Fibroblast of villous mesenchyme (primary cell): ENCODE measurements at places on chromosomes 5 and 9.
A peak's percentile ranks its signal among the peaks of the same experiment; 100 is the strongest.

DNA sequence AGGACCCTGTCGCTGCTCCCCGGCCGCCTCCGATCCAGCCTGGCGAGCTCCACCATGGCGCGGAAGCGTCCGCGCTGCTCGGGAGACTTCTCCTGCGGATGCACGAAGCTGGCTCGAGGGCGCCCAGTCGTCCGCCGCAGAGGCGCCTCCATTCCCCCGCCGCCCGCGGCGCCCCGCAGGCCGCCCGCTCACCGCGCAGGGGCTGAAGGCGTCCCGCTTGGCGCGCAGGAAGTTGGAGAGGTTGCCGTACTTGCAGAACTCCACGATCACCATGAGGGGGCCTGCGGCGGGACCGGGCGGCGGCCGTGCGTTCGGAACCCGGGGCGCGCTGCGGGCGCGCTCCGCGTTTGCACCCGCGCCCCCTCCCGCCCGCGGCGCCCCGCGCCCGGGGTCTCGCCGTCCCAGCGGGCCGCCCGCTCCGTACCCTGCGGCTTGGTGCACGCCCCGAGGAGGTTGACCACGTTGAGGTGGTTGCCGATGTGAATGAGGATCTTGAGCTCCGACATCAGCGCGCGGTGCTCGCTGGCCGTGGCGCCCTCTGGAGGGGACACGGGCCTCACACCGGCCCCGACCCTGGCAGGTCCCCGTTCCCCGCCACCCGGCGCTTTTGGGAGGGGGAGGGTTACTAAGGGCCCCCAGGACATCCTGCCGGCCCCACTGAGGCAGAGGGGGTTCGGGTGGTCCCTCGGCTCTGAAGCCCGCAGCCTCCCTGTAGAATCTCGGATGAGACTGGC is 27.7 kb upstream of the SCGB3A1 start:
- DNase-seq: peak; percentile 53

DNA sequence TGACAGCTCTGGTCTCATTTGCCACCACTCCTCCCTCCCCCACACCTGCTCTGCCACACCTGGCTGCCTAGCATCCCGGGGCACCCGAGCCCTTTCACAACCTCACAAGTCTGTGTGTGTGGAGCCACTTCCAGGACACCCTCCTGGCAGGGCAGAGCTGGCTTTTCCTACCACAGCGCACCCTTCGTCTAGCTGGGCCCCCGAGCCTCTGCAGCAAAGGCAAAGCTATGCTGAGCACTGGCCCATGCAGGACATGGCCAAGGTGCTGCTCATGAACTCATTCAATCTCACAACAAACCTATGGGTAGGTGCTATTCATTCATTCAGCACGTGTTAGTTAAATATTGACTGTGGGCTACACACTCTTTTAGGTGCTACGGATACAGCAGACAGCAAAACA is 43.4 kb downstream of the DUSP1 start:
- DNase-seq: no peak

- DNase-seq: no peak
Observed at GRCh38 chr9:134442085-134442474, 115.8 kb downstream of the RXRA start.

DNA sequence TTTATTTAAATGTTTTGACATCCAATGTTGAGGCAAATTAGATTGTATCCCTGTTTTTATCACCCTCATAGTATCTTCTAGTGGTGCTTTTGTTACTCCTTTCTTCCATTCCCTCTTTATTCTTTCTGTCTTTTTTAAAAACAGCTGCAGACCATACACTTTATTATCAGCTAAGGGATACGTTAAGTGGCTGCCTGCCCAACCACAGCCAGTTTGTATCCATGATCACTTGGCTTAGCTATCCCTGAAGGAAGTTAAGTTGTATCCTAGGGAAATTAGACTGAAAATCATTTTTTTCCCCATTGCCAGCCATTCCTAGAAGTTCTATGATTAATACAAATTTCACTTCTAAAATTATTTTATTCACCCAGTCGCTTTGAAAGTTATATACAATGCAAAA is 1032.7 kb downstream of the NR2F1-AS1 start:
- peak; percentile 89 for DNase-seq

GRCh38 chr9:133031496-133031911 is 707 bp downstream of the GTF3C5 start:
- no peak for DNase-seq

GRCh38 chr5:112641515-112642110 is 96.1 kb upstream of the APC start:
- DNase-seq: no peak

GRCh38 chr5:43730832-43731342 is 127.9 kb downstream of the NNT start:
- DNase-seq: no peak

- DNase-seq: no peak
Observed at GRCh38 chr9:135340726-135341475, 138.7 kb upstream of the PPP1R26 start.
